ENCODE measurements at places on chromosomes 2 and 18. TPM values are rescaled to one million over a fixed set of nuclear protein-coding genes. Genes with fewer than 3 reads are reported as not detected.

The CCDC141 gene
- 0.02 TPM for polyA plus RNA-seq

The ITGA4 gene
- polyA plus RNA-seq = 10.5 TPM

The EN1 gene
- polyA plus RNA-seq = not detected

The GPR75 gene
- 2.4 TPM for polyA plus RNA-seq

The PRSS56 gene
- not detected for polyA plus RNA-seq

The CAPN14 gene
- polyA plus RNA-seq = 0.08 TPM

The EVX2 gene
- not detected for polyA plus RNA-seq

The CLEC4F gene
- polyA plus RNA-seq = 0.21 TPM

The CTNNA2 gene
- 0.30 TPM for polyA plus RNA-seq

The DOK6 gene
- 5.4 TPM for polyA plus RNA-seq

The PLGLB1 gene
- polyA plus RNA-seq = 0.89 TPM

The LBH gene
- 22.8 TPM for polyA plus RNA-seq

The ALK gene
- 0.55 TPM for polyA plus RNA-seq

The GREB1 gene
- 2.7 TPM for polyA plus RNA-seq

The SLC8A1 gene
- polyA plus RNA-seq = 3.2 TPM

The L3MBTL4 gene
- 0.02 TPM for polyA plus RNA-seq

The ELP2 gene
- 38.3 TPM for polyA plus RNA-seq

The LPIN1 gene
- 28.2 TPM for polyA plus RNA-seq

The TLX2 gene
- polyA plus RNA-seq = 25.6 TPM

The DUSP2 gene
- polyA plus RNA-seq = 1.2 TPM

The KCNE4 gene
- 0.19 TPM for polyA plus RNA-seq

The SERPINB13 gene
- not detected for polyA plus RNA-seq

The RALB gene
- polyA plus RNA-seq = 37.2 TPM

The GAD1 gene
- polyA plus RNA-seq = 0.20 TPM

The OR6B2 gene
- polyA plus RNA-seq = not detected

The TMEM214 gene
- polyA plus RNA-seq = 80.2 TPM

The XIRP2 gene
- polyA plus RNA-seq = 0.02 TPM

The CD207 gene
- 0.33 TPM for polyA plus RNA-seq

The EHD3 gene
- polyA plus RNA-seq = 45.4 TPM

The KCNG3 gene
- 0.03 TPM for polyA plus RNA-seq

The MROH2A gene
- polyA plus RNA-seq = 0.02 TPM

The NT5DC4 gene
- not detected for polyA plus RNA-seq

The CHRNG gene
- polyA plus RNA-seq = not detected
